ENCODE measurements at places on chromosomes 12 and 14.
A peak's percentile ranks its signal among the peaks of the same experiment; 100 is the strongest.

GRCh38 chr12:54358191-54358944, 5.9 kb downstream of the GPR84 start:
- DNase-seq = no peak

GRCh38 chr14:56808110-56808382, 2.2 kb downstream of the OTX2 start:
- DNase-seq = no peak

GRCh38 chr14:91337699-91338335, 79.8 kb downstream of the CCDC88C start:
- DNase-seq = no peak

DNA sequence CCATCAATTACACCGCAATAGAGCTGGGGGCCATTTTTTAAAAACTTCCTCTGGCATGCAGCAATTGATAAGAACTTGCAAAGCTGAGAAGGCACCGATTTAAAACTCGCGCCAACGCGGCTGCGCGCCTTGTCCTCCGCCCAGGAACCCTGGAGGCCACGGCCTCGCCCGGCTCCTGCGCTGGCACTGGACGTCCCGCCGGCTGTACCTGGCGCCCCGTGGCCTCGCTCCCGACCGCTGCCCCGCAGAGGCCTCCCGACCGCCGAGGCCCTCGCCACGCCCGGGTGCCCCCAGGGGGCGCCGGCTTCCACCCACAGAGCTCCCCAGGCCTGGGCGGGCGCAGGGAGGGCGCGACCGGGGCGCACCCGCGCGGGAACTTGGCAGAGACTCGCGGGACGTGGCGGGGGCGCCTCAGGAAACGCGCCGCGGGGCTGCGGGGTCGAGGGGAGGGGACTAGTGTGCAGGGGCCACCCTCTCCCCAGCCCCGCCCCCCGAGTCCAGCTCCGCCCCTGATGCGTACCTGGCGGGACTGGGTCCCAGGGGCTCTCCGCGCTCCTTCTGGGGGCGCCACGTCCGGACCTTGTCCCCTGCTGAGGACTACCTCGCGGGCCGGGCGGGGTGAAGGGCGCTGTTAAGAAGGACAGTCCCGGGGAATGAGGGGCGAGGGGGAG, 65.7 kb downstream of the TNFAIP2 start:
- DNase-seq = no peak

DNA sequence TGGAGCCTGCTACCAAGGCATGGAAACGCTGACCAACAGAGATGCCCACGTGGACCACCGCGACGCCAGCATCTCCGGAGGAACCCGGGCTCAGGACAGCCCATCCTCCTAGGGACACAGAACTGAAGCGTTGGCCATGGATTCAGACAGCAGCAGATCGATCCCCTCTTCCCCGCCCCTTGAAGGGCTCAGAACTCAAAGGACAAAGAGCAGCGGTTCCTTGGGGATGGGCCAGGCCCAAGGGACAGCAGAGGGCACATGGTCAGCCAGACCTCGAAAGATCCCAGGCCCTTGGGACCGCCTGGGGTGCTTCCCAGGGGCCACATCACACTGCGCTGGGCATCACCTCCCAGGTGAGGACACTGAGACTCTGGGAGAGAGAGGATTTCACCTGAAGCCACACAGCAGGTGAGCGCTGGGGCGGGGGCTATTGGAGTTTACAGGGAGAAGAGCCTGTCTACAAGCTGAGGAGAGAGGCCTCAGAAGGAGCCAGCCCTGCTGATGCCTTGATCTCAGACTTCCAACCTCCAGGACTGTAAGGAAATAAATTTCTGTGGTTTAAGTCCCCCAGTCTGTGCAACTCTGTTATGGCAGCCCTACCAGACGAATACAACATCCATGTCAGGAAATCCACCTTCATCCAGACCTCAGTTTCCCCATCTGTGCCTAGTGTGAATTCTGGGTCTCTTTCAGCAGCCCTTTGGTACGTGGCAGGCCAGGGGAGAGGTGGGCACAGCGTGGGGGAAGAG, 49.4 kb downstream of the CCNK start:
- no peak for DNase-seq

- DNase-seq = no peak
Observed at GRCh38 chr14:68677476-68677875, 115.4 kb downstream of the ZFP36L1 start.

GRCh38 chr12:3084742-3085141, 7.6 kb downstream of the TSPAN9 start:
- no peak for DNase-seq

DNA sequence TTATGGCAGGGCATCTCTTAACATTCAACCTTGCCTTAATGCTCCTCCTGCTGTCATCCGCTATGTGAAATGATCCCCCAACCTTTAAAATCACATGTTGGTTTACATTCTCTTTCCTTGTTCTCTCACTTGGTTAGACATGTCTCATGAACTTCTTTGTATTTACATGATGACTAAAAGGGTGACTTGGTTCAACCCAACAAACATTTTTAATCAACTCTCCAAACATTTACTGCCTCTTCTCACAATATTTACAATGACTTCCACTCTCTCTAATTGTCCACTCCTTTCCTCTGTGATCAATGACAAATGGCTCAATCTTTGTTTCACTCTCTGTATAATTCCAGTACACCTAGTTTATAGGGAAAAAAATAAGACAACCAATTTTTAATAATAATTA, 506.1 kb downstream of the NELL2 start:
- DNase-seq = no peak

DNA sequence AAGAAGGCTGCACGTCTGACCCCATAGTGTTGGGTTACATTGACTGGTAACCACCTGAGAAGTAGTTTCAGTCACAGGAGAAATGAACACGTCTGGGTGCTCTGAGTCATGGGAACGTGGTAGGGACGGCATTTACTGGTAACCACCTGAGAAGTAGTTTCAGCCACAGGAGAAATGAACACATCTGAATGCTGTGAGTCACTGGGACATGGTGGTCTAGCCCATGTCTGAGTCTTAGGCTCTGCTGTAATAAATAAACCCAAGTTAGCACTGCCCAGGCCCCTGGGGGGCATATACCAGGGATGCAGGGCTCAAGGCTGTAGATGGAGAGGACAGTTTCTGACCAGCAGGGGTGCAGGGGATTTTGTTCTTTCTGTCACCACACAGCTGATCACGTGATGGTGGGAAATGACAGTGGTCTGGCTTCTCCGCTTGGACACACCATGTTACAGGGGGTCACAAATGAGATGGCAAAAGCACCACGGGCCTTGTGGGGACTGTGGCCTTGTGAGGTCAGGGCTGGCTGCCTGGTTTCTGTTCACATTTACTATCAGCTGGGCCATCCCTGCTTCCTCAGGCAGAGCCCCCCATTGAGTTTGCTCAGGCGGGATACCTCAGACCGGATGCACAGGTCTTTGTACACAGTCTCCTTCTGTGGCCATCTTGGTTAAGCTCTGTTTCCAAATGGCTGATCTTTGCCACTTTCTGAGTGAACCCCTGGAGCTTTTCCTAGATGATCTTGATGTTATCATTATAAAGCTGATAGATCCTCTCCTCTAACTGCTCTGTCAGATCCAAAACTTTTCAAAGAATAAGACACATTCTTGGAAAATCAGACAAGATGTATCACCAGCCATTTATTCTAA, 9.8 kb upstream of the C12orf42 start:
- no peak for DNase-seq

GRCh38 chr14:86613786-86614185, 1083.8 kb downstream of the FLRT2 start:
- no peak for DNase-seq

GRCh38 chr12:98332642-98333041, 182.7 kb upstream of the TMPO start:
- DNase-seq = no peak

GRCh38 chr14:102424520-102424919, 61.8 kb downstream of the TECPR2 start:
- DNase-seq = no peak

- no peak for DNase-seq
Observed at GRCh38 chr12:93448796-93449195, 7.0 kb upstream of the UBE2N start.

GRCh38 chr12:108069651-108070165, 59.4 kb upstream of the WSCD2 start:
- no peak for DNase-seq

DNA sequence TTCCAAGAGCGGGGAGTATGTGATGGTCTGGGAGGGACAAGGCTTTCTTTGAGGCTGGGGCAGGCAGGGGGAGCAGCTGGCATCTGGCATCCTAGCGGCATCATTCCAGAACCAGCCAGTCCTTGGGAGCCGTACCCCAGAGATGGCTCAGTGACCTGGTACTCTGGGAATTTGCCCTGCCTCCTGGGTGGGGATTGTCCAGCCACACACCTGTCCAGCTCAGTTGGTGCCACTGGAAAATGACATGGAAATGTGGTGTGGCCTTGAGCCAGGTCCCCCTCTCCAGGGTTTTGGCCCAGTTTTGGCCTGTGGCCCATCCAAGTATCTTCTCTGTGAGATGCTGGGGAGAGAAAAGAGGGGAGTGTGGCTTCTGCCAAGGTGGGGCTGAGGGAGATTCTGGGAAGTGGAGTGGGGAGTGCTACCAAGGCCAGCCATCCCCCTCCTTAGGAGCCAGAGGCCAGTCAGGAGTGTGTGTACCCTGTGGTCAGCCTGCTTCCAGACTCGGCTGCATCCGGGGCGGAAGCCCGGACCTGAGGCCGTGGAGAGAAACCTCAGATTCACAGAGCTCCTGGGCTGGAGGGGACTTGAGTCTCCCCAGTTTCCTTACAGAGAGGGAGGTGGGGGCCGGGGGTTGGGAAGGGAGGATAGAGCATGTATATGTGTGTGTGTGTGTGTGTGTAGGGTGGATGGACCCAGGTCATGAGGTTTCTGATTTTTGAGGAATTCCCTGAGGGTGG, 14.7 kb upstream of the KRT80 start:
- no peak for DNase-seq

- no peak for DNase-seq
Observed at GRCh38 chr14:104970231-104971068, 7.7 kb downstream of the AHNAK2 start.

GRCh38 chr12:83210933-83211332, 524.2 kb downstream of the TMTC2 start:
- DNase-seq = no peak

GRCh38 chr12:113064395-113065125, 8.0 kb downstream of the DTX1 start:
- DNase-seq = no peak

DNA sequence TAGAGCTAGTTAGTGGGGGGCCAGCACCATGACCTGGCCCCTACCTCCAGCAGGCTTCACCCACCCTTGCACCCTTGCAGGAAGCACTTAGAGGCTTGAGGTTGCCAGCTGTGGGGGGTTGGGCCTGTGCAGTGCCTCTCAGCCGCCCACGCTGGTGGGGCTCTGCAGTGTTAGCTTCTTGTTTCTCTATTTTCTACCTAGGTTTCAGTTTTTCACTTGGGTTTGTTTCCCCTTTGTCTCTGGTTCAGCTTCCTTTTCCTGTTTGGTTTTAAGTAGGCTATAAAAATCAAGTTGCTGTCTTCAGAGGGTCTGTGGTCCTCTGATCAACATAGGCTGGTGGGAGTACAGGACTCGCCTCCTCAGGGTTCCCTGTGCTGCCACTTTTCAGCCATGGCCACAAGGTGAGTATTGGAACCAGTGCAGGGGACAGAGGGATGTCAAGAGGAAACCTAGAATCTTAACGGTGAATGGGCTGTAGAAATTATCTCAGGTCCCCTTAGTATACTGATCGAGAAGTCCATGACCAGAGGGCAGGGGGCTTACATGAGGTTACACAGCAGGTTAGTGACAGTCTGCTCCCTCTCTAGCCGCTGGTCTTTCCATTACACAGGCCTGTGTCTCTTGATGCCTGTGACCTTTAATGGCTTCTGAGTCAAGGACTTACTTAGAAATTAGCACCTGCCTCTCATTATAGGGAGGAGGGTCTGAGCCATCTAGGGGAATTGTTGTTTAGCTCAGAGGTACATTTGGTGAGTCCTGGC, at the start of gene EVL:
Gene EVL (plus strand): TSS at position 312 of the 761 bp plus-strand sequence. CDS start 79 bp downstream, at position 391.
- peak; percentile 56 for DNase-seq

GRCh38 chr14:61517911-61518384, 177.4 kb upstream of the HIF1A start:
- DNase-seq = no peak

- DNase-seq = no peak
Observed at GRCh38 chr14:62117751-62118105, 355.5 kb downstream of the SNAPC1 start.

DNA sequence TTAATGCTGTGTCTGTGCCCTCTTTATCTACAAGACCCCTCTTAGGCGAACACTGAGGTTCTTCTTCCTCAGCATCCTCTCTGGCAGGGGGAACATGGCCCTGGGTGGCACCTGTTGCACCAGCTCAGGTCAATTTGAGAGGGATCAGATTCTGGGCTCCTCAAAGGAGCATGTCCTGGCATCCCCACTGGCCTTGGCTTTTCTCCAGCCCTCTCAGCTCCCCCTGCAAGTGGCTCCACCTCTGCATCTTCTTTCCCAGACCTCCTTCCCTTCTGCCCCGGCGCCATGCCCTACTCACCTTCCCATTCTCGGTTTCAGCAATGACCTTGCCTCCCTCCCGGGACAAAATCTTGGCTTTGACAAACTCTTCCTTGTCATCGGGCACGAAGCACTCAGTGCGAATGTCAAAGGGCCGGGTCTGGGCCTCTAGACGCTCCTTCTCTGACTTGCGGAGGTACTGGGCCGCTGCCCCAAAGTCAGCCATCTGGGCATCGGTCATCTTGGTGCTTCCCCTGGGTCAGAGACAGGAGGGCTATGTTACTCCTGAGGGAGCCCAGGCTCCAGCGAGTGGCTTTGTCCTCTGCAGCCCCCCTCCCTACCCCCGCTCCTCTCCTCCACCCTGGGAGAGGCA, 1.2 kb downstream of the MYH6 start:
- DNase-seq = no peak

- no peak for DNase-seq
Observed at GRCh38 chr14:68349900-68350629, 442.8 kb downstream of the ZFP36L1 start.

DNA sequence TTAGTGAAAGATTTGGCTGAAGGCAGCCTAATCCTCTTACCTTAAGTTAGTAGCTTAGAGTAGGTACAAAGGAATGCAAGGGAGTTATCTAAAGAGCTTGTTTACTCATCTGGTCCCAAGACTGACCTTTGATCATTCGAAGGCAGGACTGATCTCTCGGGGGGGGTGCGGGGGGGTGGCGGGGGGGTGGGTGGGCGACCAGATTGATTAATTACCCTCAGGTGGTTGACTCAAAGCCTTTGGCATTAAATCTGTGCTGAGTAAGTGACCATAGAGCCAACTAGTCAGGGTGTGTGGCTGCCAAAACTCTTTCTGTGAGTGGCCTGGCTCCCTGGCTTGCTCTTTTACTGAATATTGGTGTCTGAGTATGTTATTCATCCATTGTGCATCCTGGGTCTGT, 731.9 kb upstream of the FBXO33 start:
- DNase-seq = no peak

- no peak for DNase-seq
Observed at GRCh38 chr14:81990312-81990761, 456.7 kb upstream of the SEL1L start.

- no peak for DNase-seq
Observed at GRCh38 chr14:77707355-77707723, 484 bp downstream of the ALKBH1 start.

GRCh38 chr12:131990066-131990979, 40.6 kb downstream of the EP400 start:
- DNase-seq = no peak

DNA sequence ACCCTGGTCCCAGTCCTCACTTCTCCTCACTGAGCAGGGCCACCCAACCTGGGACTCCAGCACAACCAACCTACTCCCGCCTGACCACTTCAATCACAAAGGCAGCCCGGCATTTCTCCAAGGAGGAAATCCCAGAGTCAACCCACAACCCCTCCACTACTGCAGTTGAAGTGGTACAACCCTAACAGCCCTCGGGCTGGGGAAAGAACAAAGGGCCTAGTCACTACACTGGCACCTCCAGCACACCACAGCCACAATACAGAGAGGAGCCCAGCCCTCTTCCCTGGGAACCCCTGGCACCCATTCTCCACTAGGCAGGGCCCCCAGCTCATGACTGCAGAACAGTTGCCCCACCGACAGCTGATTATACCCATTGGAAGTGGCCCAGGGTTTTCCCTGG, 13.7 kb upstream of the OR5AU1 start:
- no peak for DNase-seq
